ENCODE measurements at places on chromosomes 1 and 21. TPM values are rescaled to one million over a fixed set of nuclear protein-coding genes. Genes with fewer than 3 reads are reported as not detected.

GRCh38 chr1:186375929-186376319, 286 bp downstream of the ODR4 start:
- no peak for DNase-seq

GRCh38 chr1:234722904-234723720, 113.1 kb upstream of the IRF2BP2 start:
- peak; percentile 26 for DNase-seq

- no peak for DNase-seq
Observed at GRCh38 chr1:233432916-233433315, 105.4 kb downstream of the MAP3K21 start.

- no peak for DNase-seq
Observed at GRCh38 chr1:6303397-6304012, 42.6 kb upstream of the GPR153 start.

DNA sequence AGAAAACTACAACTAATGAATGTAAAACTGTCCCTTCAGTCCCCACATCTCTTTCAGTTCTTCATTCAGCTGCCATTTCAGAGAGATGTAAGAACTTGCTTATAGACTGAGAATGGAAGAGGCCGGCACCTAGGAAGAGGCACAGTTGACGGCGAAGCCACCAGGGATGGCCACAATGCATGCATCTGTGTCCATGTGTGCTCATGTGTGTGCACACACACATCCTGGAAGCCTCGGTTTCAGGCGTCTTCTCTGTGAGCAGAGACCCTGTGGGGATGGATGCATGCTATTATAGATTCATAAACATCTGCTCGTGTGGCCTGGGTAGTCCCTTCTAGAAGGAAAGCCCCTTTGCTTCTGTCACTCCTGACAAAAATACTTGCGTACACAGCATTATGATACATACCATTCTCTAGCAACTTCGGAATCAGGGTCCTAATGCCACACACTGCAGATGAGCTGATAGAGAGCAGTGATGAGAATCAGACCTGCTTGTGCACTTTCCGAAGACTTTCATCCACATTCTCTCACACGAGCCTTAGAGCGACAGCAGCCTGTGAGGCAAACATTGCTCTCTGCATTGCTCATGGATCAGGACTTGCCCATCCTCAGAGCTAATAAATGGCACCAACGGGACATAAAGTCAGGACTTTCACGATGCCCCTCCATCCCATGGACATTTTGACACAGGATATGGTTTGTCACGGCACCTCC, 12.4 kb upstream of the GPR61 start:
- DNase-seq, result no peak

DNA sequence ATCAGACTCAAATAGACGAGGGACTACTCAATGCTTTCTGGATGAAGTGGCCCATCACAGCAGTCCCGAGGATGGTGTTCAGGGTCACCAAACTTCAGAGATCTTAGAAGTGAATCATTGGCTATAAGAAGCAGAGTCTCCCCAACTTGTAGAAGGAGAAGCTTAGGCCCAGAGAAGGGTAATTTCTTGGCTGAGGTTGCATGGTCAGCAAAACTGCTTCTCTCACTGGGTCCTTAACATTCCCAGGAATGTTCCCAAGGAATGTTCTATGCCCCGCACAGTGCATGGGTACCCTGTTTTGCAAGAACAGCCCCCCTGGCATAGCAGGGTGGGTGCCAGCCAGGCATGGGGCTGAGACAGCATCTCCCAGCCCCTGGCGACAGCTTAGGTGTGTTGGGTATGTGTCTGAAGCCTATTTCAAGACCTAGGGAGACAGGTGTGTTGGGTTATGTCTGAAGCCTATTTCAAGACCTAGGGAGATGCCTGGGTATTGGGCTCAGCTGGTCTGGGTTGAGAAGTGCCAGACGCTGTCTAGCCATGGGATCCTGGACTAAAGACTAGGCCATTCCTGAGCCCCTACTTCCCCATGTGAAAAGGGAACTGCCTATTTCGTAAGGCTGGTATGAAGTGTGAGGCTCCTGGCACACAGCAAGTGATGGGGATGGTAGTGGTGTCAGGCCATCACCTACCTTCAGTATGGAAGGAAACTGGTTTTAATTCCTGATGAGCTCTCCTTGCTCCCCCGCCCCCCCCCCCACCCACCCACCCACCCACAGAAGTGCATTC, 26.1 kb downstream of the PADI6 start:
- no peak for DNase-seq

DNA sequence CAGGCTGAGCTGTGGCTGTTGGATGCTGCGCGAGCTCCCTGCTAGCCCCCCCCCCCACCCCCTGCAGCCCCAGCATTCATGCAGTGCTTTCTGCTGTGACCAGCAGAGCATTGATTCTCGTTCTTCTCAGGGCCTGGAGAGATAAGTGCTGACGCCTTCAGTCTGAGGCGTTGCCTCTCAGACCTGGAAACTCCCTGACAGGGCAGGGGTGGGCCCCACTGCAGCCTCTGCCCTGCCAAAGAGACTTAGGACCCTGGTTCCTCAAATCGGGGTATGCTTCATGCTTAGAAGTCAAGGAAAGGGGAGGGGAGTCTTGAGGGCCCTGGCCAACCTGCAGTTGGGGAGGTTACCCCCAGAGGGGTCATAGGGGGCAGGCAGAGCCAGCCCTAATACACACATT, 38.5 kb downstream of the PTPRF start:
- no peak for DNase-seq

GRCh38 chr1:147736883-147737282, 23.5 kb downstream of the GJA5 start:
- no peak for DNase-seq

GRCh38 chr21:23936224-23936623, 1671.1 kb downstream of the MRPL39 start:
- DNase-seq, result no peak

DNA sequence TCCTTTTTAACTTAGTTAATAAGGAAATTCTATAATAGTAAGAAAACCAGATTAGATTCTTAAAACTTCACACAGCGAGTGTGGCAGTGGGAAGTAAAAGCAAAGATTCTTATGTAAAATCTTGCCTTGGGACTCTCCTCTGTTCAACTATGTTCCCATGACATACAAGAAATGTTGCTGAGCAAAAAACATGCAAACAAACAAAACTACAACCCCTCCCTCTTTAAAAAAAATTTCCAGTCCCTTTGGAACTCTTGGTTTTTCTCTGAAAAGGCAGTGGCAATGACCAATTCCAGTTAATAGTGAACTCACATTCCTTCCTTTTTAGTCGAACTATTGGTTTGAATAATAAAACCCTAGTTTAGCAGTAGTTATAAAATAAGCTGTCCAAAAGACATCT, 453.1 kb upstream of the ZRANB2 start:
- no peak for DNase-seq

- DNase-seq, result peak; percentile 57
Observed at GRCh38 chr1:92953491-92953890, 7.8 kb downstream of the DIPK1A start.

DNA sequence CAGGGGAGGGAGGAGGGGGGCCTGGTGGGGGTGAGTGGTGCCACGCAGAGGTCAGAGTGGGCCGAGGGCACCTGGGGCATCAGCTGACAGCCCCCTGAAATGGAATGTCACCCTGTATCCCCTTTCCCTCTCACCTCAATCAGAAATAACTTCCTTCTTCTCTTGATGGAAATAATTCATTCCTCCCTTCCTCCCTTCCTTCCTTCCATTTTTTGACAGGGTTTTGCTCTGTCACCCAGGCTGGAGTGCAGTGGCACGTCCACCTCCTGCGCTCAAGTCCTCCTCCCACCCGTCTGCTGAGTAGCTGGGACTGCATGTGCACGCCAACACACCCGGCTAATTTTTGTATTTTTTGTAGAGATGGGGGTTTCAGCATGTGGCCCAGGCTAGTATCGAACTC, 48.4 kb upstream of the LRRC3 start:
- no peak for DNase-seq

The PLPP3 gene
- not detected for total RNA-seq

The ERICH3 gene
- not detected for total RNA-seq

The KISS1 gene
- total RNA-seq, result not detected

The UBL4B gene
- total RNA-seq, result not detected

The C8A gene
- total RNA-seq, result not detected

The MANEAL gene
- total RNA-seq, result 1.1 TPM

The CD34 gene
- total RNA-seq, result not detected
